ENCODE measurements at places on chromosomes 12 and 14. TPM values are rescaled to one million over a fixed set of nuclear protein-coding genes. Genes with fewer than 3 reads are reported as not detected.

The RIMKLB gene
- polyA plus RNA-seq: 42.6 TPM

DNA sequence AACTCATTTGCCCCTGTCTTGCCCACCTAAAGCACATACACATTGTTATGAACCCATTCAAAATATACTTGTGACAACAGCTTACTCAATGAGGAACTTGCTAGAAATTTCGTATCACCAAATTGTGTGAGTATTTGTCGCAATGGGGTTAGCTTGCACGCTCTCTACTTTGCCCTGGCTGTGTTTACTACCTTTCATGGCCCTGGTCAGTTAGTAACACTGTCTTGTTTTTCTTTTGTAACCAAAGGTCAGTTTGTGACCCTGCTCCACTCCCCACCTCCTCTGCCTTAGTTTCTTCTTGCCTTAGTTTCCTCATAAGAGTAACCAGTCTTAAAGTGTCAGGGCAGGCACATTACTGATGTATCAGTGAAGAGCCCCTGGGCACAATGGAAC is 205.8 kb upstream of the EEA1 start:
- DNase-seq: no peak

GRCh38 chr12:60535363-60535762 is 939.5 kb downstream of the SLC16A7 start:
- no peak for DNase-seq

DNA sequence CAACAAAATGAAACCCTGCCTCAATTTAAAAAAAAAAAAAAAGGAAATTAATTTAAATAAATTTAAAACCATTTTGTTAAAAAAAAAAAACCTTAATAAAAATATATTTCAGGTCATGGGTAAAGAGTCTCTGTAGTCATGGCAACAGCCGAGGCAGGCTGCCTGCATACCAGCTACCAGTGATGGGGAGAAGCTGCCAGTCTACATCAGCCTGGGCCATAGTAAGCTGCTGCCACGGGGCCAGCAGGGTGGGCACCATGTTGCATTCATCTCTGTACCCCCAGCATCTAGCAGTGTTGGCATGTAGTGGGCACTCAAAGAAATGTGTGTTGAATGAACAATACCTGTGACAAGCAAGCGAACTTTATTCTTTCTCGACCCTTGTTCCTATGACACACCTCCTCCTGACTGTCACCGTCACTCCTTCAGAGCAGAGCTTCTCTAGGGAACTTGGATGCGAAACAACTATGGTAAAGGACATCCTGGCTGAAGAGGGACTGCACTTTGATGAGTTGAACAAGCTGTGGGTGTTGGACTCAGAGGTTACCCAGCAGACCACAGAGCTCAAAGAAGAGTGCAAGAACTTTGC is 7.3 kb upstream of the AP4S1 start:
- no peak for DNase-seq

The LPAR5 gene
- 0.88 TPM for polyA plus RNA-seq

The FAR2 gene
- 1.9 TPM for polyA plus RNA-seq

DNA sequence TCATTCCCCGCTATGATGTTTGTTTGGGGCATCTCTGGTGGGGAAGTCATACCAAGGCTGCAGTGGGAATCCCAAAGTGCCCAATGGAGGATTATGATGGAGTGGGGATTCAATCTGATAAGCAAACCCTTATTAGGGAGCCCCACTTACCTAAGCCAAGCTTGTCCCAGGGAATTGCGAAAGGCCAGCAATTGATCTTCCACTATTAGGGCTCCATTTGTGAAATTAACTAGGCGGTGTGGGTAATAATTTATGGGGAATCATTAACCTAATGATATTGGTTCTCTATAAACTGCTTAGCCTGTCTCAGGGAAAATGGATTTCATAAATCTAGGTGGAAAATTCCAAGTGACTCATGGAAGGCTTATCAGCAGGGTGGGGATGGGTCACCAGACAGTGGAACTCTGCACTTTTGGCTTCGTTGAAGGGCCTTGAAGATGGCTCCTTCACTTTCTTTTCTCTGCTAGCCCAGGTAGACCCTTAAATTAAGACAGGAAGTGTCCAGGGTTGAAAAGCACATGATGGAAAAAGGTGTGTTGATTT is 113.0 kb upstream of the WSCD2 start:
- no peak for DNase-seq

DNA sequence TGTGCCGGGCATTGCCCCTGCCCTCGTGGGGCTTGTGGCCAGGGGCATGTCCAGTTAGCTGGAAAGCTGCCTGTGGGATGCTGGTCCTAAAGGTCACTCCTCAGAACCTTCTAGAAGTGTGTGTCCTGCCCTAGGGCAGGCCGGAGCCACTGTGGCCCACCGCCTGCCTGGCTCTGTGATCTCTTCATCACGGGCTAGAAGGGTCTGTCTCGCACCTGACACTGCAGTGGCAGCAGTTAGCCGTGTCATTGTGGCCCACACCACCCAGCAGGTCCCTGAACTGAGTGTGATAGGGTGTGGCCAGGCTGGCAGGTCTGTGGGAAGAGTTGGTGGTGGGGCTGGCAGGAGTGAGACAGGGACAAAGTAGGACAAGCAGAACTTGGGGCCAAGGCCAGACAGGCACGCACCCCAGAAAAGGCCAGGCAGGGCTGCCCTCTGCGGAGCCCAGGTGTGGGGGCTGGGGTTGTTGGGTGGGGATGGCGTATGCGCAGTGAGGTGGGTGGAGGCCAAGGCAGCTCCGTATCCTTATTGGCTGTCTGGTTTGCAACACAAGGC is 41.2 kb downstream of the ADGRD1 start:
- DNase-seq: peak; percentile 51

GRCh38 chr12:110858848-110859247 is 12.1 kb downstream of the CCDC63 start:
- no peak for DNase-seq

The CCDC196 gene
- polyA plus RNA-seq: not detected

DNA sequence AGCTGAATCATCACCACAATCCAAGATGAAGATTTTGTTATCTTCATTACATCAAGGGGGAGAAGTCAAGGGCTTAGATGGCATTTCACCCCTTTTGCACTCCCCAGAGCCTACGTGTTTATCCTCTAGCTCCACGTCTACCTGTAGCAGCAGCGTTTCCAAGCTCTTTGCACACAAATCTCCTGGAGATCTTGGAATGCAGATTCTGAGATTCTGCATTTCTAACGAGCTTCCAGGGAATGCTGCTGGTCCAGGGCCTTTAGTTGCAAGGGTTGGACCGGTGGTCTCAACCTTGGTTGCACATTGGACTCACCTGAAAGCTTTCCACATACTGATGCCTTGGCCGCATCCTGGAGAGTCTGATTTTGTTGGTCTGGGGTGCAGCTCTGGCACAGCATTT is 49.5 kb upstream of the STON2 start:
- DNase-seq: no peak

DNA sequence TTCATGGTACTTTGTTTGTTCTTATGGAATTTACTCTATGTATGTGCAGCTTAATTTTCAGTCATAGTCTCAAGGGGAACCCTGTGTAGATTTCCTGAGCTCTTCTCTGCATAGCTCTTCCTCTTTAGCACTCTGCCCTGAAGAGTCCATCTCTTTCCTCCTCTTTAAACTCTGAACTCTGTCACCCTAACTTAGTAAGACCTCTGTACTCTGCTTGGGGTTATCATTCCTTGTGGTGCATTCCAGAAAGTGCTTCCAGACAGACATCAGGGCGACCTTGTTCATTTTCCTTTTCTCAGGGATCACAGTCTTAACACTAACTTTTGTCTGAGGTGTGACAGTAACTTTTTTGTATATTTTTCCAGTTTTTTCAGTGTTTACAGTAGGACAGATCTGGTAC is 179.3 kb downstream of the RAD51B start:
- no peak for DNase-seq

- no peak for DNase-seq
Observed at GRCh38 chr12:5073853-5074252, 30.2 kb downstream of the KCNA5 start.

The TAS2R8 gene
- polyA plus RNA-seq: not detected

The SLC6A12 gene
- not detected for polyA plus RNA-seq

DNA sequence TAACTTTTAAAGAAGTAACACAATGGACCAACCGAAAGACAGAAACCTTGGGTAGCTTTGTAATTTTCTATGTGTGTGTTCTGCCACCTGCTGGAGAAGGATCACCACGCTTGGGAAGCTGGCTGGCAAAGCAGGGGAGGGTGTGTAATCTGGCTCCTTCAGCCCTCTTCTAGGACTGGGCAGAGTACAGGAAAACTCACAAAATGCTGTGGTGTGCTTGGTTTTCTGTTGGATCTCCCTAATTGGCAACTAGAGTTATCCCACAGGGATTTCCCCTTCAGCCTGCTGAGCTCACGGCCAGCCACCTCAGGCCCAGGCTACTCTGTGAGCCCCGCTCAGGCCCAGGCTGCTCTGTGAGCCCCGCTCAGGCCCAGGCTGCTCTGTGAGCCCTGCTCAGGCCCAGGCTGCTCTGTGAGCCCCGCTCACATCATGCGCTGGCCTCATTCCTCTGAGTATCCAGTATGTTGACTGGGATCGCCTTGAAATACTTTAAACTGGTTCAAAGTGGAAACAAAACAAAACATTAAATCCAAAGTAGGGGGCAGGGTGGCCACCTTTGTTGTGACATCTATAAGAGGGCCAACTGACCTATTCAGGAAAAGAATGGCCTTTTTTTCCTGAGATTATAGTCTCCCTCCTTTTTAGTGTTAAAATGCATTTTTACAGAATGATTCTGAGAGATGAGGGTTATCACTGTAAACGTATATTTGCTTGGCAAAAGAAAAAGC is 52.0 kb upstream of the RNU6-8 start:
- peak; percentile 68 for DNase-seq

DNA sequence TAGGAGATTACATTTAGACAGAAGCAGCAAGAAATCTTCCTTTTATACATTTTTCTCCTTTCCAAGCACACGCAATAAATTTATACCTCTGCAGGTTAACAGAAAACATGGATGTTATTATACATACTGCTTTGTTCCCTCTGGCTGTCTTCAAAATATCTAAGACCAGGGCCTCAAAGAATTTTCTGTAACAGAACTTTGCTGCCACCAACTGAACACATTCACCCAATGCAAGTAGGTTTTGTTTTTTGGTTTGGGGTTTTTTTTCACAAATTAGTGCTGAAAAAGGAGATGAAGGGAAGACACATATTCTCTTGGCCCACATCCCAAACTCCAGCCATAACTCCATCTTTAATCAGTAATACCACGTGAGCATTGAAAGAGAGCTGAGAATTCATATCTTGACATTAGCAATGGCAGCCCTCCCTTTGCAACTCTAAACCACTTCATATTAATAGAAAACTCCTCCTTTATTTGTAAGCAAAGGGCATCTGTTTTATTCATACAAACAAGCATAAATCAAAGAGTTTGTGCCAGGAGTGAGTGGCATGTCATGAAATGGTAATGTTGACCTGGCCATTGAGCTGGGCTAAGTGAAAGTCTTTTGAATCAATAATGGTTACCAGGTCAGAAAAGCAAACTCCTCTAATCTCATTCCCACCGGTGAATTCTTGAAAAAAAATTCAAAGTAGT is 150.8 kb upstream of the FSCB start:
- DNase-seq: no peak

- no peak for DNase-seq
Observed at GRCh38 chr14:98428483-98428994, 843.5 kb downstream of the BCL11B start.

DNA sequence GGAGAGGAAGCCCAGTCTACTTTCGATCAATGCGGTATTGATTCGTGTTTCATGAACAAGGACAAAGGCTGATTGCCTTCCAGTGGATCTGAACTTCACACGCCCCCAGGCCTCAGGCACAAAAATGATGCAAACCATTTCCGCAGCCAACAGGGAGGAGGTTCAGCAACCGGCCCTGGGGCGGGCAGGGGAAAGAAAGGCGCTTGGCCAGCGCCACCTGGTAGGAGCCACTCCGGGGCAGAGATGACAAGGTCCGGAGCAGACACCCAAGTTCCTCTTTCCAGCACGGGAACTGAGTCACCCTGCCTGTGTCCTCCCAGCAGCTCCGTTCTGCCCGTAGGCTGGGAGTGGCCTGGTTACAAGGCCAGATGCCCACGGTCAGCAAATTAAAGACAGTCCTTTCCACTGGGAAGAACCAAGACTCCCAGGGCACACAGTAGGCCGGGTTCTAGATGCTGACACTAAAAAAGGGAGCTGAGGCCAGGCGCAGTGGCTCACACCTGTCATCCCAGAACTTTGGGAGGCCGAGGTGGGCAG is 136.3 kb downstream of the SCARB1 start:
- DNase-seq: peak; percentile 93

The TRIM9 gene
- 0.25 TPM for polyA plus RNA-seq

- DNase-seq: no peak
Observed at GRCh38 chr12:21697904-21698630, 40.4 kb upstream of the LDHB start.

The BCDIN3D gene
- polyA plus RNA-seq: 1.5 TPM

GRCh38 chr14:65453807-65454480 is 41.4 kb downstream of the FUT8 start:
- DNase-seq: no peak

The PUS1 gene
- polyA plus RNA-seq: 20.2 TPM

The SDS gene
- 9.9 TPM for polyA plus RNA-seq

GRCh38 chr14:33307691-33308251 is 369.1 kb downstream of the NPAS3 start:
- DNase-seq: no peak

GRCh38 chr12:89706986-89707702 is 1.5 kb downstream of the ATP2B1 start:
- DNase-seq: no peak

GRCh38 chr12:104003596-104003995 is 37.9 kb downstream of the TDG start:
- DNase-seq: no peak

DNA sequence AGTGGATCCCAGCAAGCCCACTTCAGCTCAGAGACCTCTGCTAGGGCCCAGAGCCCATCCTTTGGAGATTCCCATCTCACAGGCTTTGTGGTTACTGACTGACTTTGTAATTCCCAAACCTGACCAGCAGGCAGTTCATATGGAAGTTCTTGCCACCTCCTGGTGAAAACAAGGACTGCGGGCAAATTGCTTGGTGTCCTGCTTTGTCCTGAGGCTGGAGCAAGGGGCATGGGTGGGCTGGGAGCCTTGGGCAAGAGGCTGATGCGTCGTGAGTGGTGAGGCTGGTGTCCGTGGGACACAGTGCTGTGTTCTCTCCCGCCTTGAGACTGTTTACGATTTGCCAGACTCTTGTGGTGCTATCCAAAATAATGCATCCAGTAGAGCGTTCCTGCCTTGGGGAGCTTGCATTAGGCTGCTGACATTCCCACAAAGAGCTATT is 91.0 kb downstream of the LRRC74A start:
- peak; percentile 74 for DNase-seq

DNA sequence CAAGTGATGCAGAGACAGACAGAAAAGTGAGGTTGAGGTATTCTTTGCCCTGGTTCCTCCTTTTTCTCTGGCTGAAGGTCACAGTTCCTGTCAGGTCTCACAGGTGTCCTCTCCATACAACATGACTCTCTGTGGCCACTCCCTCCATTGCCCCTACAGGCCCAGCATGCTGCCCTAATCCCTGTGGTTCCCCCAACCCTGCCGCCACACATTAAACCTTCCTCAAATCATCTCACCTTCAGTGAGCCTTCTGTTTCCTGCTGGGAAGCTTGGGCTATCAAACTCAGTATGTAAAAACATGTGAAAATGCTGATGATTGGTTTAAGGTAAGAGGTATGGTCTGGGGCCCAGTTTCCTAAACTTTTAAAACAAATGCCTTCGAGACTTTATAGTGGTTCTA is 159.0 kb upstream of the E2F7 start:
- DNase-seq: no peak

GRCh38 chr14:105326891-105327694 is 12.5 kb downstream of the PACS2 start:
- DNase-seq: no peak
